Kidney capillary endothelial cell (primary cell): ENCODE measurements at places on chromosomes 7 and 10.

DNA sequence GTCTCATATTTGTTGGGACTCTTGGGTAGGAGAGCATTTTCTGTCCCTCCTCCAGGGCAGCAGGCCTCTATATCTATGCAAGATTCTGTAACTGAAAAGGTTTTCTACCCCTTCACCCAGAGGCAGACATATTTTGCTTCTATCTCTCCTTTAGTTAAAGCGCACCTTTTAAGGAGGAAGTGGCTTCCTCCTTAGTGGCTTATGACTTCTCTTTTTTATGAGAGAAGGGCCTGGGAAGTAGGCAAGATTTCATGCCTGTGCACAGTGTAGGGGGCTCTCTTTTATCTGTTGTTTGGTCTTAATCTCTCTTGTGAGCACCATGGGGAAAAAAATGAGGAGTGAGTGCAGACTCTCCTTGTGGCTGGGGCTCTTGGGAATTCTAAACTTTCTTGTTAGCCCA is 122.1 kb downstream of the LRMDA start:
- DNase-seq: no peak

DNA sequence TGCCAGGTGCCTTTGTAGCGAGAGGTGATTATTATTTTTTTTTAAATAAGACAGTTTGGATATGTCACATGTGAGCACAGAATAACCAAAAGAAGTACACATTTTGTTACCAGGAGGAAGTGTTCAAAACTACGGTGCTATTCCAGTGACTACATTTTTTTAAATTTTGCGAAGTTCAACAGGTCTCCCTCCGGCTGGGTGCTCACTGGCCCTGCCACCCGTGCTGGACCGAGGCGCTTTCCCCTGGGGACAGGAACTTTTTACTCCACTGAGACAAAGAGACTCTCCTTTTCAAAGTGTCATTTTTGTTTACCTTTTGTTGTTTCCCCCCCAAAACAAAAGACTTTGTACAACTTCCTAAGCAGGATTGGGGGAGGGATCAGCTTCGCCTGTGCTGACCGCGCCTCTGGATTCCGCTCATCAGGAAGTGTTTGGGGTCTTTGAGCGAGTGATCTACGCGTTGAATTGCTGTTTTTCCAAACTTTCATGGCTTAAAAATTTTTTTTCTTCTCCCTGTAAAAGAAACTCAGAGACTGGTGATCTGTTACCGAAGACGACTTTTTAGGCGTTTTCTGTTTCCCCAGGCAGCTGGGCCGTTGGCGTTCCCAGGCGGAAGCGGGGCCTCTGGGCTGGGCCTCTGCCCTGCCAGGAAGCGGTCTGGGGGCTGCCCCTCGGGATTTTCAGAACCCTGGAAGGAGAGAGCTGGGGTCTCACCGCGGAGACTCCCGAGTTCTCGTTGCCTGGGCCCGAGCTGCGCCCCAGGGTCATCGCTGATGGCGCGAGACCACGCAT is 7.2 kb downstream of the EN2 start:
- DNase-seq: no peak

- DNase-seq: no peak
Measured at GRCh38 chr10:58993480-58994221, 182.8 kb upstream of the PHYHIPL start.

DNA sequence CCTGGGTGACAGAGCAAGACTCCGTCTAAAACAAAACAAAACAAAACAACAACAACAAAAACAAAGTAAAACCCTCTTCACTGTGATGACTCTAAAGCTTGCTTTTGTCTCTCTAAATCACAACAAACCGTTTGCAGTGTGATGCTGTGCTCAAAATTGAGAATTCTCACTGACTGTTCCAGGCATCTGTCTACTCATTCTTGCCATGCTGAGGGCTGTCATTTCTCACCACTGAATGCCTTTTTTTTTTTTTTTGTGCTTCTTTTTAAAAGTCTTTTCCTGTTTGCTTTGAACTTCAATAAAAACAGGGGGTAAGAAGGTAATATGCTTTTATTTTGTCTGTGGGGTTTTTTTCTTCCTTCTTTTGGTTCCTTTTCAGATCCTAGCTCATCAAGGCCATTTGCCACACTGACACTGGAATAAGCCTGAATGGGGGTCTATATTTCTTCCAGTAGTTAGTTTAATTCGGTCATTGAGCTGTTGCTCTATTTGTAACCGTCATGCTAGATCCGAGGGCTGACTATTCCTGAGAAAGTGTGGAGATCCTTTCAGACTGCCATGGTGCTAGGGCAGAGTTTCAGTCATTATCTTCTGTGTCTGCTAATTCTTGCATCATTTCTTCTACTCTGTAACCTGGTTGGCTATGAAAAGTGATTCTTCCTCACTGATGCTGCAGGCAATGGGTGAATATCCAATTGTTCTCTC is 10.6 kb downstream of the FAS start:
- DNase-seq: no peak
